ENCODE measurements at places on chromosomes 7 and 10.

DNA sequence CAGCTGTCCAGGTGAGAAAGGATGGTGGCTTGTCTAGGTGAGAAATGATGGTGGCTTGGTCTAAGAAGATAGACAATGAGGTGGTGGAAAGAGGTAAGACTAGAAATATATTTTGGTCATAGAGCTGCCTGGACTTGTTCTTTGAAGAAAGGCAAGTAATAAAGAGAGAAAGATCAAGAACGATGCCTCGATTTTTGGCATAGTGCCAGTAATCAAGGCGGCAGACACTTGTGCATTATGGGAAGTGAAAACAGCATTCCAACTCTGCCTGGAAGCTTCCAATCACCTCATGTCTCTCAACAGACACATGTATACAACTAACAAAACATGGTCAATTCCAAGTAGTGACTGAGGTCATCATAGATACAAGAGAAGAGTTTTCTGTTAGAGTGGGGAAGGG is 423.8 kb upstream of the NRP1 start:
- DNase-seq: no peak

DNA sequence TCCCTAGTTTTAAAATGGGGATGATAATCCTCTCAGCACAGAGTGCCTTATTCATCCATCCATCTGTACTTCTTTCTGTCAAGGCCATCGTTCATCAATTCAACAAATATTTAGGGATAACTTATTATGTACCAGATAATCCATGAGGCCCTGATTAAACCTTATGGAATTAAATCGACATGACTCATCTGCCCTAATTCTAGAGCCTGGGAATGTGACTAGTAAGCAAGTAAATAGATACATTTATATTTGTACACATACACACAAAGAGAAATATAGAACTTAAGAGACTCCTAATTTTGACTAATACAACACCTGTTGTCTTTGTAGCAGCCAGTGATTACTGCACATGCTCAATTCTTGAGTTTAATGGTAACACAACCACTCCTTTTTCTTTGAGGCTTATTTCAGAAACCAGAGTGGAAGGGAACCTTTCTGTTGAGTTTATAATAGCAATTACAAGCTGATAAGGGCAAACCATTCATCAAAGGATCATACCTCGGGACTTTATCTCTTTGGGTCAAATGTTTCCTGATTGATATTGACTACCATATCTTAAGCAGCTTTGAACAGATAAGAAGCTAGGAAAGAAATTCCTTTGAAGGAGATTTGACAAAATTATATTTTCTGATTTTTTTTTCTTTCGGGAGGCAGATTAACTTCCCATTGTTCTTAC is 122.7 kb downstream of the ARID5B start:
- no peak for DNase-seq

- no peak for DNase-seq
Observed at GRCh38 chr7:44097064-44097932, 6.8 kb upstream of the AEBP1 start.

GRCh38 chr7:55107946-55108345 is 89.1 kb downstream of the EGFR start:
- no peak for DNase-seq

DNA sequence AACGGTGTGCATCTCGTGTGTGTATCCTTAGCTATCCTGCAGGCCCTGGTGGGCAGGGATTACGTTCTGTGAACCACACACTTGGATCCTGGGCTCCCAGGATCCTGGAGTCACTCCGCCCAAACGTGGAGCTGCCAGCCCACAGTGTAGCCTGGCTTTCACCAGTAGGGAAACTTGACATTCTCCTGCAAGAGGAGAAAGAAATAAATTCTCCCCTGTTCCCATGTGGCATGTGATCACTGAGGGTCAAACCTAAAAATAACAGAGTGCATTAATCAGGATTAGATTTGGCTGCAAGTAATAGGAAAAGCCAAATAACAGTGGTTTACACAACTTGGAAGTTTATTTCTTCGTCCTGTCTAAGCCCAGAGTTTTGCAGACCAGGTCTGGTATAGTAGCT is 32.3 kb downstream of the PALD1 start:
- DNase-seq: no peak

- no peak for DNase-seq
Observed at GRCh38 chr10:61040399-61041016, 96.5 kb upstream of the RHOBTB1 start.

GRCh38 chr7:36838616-36839225 is 114.4 kb upstream of the AOAH start:
- no peak for DNase-seq

DNA sequence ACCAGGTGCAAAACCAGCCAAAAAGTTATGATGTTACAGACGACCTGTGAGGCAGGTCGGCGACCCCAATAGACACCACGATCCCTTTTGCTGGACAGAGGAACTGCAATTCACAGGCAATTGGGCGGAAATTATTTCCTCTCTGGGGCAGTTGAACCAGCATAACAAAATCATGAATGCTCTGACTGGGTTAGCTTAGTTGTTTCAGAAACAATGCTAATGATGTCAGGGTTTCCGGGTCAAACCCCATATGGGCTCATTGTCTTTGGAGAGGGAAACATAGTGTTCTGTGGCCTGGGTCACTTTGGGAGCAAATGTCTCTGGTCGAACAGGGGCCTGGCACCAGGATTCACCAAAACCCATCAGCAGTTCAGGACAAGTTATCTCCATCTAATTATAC is 669.1 kb upstream of the NRP1 start:
- no peak for DNase-seq

GRCh38 chr7:45580053-45580872 is 6.1 kb downstream of the ADCY1 start:
- DNase-seq: no peak

- no peak for DNase-seq
Observed at GRCh38 chr10:86857128-86857721, 100.2 kb downstream of the MMRN2 start.

DNA sequence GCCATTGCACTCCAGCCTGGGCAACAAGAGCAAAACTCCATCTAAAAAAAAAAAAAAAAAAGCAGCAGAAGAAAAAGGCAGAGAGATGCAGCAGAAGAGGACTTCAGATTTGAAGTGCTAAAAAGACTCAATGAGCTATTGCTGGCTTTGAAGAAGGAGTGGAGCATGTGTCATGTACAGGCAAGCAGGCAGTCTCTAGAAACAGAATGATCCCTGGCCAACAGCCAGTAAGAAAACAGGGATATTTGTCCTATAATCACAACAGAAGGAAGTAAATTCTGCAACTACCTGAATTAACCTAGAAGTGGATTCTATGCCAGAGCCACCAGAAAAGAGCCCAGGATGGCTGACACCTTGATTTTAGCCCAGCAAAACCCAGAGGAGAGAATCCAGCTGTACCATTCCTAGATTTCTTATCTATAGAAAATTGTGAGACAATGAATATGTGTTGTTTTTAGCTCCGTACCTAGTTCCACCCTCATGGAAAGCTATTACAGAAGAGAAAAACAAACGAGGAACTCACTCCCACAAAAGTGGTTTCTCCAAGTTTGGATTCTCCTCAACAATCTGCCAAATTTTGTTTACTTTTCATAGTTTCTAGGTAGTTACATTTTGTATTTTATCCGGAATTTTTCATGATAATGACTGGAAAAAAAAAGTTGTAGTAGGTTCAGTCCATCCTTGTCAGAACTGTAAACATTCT is 198.2 kb upstream of the GNAI1 start:
- no peak for DNase-seq

GRCh38 chr7:23349484-23350157 is 50.5 kb downstream of the MALSU1 start:
- DNase-seq: peak; percentile 63

DNA sequence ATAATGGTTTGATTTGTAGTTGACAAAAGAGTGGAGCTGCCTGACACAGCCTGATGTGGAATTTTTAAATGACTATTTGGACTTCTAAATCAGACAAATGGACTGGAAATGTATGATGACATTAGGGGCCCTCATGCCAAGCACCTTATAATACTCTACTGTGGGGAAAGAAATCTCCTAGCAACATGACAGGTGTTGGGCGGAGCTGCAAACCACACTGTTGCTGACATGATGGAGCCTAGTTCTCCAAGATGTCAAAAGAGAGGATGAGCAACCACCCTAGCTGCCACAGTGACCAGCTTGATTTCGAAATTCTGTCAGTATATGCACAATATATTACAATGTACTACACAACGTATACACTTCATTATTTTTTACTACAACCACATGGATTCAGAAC is 65.8 kb downstream of the RHOBTB1 start:
- no peak for DNase-seq
